SJCRH30 (cell line): ENCODE measurements at places on chromosomes 4 and X.

DNA sequence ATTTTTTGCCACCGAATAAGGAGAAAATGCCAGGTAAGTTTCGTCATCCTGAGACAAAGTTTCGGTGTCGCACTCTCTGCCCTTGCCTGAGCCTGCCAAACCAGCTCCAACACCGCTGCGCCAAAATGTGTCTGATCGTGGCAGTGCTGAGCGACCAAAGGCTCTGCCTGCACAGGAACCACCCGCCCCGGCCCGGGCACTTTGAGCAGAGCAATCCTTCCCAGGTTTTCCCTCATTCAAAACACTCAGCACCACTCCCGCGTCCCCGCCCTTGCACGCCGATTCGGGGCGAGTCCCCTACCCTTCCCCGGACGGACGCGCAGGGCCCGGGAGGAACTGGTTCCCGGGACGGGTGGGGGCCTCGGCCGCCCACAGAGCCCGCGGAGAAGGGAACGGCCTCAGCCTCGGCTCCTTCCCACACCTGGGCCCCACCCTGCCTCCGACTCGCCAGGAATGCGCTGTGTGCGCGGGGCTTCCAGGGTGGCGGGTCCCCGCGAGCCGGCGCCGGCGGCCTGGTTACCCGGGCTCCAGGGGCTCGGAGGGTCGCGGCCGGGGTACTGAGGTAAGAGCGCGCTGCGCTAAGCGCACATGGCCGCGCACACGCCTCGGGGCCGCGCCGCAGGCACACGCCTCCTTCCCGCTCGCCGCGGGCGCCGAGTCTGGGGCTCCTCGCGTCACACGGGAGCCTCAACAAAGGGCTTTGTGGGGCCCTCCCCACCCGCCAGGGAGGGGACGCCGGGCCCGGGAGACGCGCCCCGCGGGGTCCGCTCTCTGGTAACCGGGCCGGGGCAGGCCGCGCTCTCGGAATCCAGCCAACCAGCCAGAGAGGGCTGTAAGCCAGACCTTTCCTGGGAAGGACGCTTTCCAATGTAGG is at the start of gene C4orf36:
TSS of gene C4orf36 (minus strand) at position 661 of the 874 bp plus-strand sequence. CDS start 902 bp downstream, outside the sequence.
- DNase-seq, result peak; percentile 88

GRCh38 chr4:119132306-119132705 is 3.3 kb upstream of the MYOZ2 start:
- no peak for DNase-seq

DNA sequence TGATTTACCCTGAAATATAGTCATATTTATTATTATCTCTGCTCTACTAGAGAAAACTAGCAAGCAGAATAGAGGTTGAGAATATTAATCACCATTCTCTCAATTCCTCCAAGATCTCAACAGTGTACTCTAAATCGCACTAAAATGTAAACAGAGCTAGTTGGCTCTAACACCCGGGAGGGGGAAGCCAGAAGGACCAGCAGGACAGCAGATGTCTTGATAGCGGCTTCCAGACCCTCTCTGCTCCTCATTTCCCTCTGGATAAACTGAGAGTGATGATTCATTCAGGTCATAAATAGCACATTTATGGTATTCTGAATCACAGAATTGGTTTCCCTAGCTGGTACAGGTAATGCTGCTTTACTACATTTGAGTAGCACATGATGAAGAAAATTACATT is 82.5 kb downstream of the TBC1D9 start:
- no peak for DNase-seq

GRCh38 chrX:44344194-44344593 is 722 bp upstream of the EFHC2 start:
- DNase-seq, result no peak

DNA sequence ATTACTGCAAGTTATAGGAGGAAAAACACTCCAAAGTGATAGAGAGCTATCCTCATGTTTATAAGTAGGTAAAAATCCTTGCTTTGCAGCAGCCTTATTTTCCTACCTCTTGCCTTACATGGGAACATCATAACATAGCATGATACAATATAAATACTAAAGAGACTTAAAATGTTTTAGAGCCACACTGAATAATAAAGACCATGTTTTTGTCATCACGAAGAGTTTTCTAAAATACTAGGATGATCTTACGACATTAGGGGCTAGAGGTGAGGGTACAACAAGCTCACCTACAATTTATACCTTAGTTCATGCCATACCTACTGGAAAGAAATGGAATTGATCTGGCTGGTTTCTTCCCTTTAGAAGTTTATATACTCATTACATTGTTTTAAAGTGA is 184.8 kb downstream of the FBXW7 start:
- no peak for DNase-seq

- DNase-seq, result no peak
Observed at GRCh38 chrX:154750301-154751202, at the start of gene GAB3. TSS of gene GAB3 (minus strand) at chrX:154751077. CDS start at chrX:154751025, 52 bp downstream.

DNA sequence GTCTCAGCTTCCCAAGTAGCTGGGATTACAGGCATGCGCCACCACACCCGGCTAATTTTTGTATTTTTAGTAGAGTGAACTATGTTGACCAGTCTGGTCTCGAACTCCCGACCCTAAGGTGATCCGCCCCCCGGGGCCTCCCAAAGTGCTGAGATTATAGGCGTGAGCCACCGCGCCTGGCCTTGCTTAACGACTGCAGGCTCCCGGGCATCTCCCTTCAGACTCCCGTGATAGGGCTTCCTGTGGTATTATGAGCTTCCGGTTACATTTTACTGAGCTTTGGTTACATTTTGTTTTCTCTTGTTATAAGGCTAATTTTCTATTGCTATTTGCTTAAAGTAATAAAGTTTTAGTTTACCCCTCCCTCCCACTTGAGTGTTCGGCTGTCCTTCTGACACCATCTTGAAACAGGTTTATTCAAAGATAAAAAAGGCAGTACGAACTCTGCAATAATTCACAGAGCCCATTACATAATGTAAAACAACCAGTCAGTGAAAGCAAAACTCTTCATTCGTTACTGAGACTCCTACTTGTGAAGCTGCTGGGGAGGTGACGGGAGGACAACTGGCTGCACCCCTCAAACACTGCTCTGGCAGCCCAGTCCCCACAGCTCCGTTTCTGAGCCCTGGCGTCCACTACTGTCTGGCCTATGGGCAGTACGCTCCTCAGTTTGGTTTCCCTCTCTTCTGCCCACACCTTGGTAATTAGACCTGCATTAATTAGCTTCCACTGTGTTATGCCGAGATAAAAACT is 795.7 kb upstream of the SLIT2 start:
- DNase-seq, result no peak

- no peak for DNase-seq
Observed at GRCh38 chr4:84734037-84734436, 151.1 kb downstream of the CDS1 start.

- DNase-seq, result no peak
Observed at GRCh38 chr4:69707807-69708206, 52.6 kb downstream of the SULT1B1 start.

DNA sequence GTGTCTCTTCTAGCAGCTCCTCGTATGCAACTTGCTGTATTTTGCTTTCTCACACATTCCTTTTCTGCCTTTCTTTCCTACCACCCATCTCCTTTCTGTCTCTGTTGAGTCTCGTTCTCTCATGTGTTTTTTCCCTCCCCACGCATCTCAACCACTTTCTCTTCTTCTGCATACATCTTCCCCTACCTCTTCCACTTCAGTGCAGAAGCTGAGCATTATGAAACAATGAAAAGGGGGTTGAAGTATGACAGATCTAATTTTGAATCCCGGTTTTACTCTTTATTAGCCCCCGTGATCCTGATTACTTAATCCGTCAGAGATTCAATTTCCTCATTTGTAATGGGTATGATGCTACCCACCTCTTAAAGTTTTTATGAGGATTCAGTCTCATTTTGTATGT is 7.3 kb downstream of the FAM241A start:
- no peak for DNase-seq

- DNase-seq, result peak; percentile 53
Observed at GRCh38 chr4:874056-874455, 48.1 kb upstream of the CPLX1 start.

DNA sequence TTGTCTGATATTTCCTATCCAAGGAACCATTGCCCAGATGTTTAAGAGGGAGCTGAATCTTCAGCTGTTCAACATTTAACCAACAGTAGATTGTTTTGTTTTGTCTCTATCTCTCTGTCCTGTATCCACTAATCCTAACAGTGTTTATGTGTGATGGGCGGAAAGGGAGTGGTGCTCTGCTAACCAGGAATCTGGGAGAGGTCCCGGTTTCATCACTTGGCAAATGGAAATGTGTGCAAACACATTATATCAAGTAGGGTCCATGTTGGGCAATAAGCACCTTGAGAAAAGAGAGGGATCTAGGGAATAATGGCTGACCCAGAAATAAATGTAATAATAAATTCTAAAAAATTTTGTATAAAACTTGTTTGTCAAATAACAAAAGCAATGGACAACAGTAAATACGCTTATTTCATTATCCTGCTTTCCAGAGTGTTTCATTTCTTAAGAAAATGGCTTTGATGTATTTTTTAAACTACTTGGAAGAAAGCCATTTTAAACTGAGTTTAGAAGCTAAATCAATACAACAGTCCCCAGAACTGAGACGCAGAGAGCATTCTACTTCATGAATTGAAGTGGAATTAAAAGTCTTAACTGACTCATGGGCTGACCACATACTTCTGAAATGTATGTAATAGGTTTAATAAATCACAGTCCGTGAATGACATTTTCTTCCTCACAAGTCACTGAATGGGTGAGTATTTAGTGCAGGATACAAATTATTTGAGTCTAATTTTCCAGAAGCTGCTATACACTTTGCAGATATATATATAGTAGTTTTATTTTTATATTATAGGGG is 55.8 kb downstream of the EMCN start:
- DNase-seq, result no peak

GRCh38 chr4:140256941-140257340 is 103.0 kb upstream of the MAML3 start:
- no peak for DNase-seq

- no peak for DNase-seq
Observed at GRCh38 chr4:78796526-78796925, 20.4 kb downstream of the BMP2K start.

GRCh38 chr4:94976371-94977011 is 218.7 kb downstream of the BMPR1B start:
- peak; percentile 13 for DNase-seq

- DNase-seq, result no peak
Observed at GRCh38 chrX:45454290-45454689, 253.6 kb upstream of the DIPK2B start.
